ENCODE measurements at places on chromosomes 11 and 22.
A peak's percentile ranks its signal among the peaks of the same experiment; 100 is the strongest.

DNA sequence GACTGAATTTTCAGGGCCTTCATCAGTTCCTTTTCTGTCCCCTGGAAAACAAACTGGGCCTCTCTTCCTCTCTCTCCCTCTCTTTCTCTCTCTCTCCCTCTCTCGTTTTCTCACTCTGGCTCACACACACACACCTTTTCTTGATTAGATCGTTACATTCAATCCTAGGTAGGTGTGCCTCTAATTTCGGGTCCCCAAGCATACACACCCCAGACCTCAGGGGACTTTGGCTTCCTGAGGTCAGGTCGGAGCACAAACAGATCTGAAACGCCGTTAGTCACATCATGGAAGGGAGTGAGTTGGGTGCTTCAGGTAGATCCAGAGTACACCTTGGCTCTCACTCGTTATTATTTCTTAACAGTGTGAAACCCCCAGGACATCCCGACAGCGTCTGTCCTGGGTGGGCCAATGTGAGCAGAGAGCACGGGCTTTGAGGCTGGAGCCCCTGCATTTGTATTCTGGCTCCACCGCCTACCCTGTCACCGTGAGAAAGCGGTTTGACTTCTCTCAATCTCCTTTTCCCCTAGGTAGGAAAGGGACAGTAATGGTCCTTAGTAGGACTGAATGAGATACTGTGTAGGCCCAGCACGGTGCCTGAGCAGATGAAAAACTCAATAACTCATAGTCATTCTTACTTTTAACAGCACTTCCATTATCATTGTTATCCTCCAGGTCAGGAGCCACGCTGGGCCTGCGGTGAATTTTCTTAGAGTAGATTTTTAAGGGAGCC is 37.3 kb upstream of the POU2AF1 start:
- DNase-seq: no peak

DNA sequence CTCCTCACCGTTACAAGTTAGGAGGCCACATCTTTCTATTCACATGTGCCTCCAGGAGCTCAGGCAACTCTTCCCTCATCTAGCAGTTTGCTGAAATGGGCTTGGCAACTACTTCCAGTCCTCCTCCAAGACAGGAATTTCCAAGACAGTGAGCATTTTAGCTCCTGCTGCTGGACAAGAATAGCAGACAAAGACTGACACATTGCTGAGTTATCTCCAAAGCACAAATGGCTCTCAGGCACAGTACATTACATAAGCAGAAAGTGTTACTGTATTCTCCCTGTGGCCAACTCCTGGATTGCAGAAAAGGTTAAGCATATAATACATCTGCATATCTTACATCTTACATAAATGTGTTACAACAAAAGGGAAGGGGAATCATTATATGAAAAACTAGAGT is 83.2 kb upstream of the POU2AF2 start:
- DNase-seq: peak; percentile 6

GRCh38 chr11:62930666-62931065 is 9.5 kb upstream of the CHRM1 start:
- DNase-seq: no peak

GRCh38 chr11:124577716-124578427 is 8.1 kb downstream of the OR8A1 start:
- no peak for DNase-seq

GRCh38 chr11:76152086-76152681 is 54.1 kb downstream of the WNT11 start:
- peak; percentile 89 for DNase-seq

DNA sequence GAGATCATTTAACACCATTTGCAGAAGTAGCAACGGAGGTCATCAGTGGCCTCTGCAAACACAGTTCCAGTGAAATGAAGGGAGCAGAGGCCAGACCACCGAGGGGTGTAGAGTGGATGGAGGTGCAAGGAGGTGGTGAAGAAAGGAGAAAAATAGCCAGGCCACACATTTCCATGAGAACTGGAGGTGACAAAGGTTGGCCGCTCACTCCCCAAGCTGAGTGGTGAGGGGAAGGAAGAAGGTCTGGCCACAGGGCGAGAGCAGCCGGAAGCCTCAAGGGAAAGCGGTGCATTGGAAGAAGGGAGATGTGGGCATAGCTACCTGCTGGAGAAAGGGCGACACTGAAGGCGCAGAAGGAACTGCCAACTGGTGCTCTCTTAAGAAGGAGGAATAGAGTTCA is 20.1 kb upstream of the TMPRSS4 start:
- no peak for DNase-seq

DNA sequence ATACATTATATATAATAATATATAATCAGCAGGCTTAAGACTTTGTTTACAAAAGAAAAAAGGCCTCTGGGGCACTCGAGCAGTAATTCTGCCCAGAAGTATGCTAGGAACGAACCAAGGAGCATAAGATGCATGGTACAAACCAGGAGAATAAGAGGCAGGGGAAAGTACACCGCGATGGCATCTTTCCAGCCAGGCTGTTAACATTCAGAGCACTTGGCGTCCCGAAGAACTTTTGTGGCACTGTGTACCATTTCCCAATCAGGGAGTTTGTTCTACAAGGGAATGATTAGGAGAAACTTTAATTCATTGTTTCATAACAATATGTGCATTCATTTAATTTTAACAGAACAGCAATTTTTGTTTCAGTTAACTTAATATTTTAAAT is 125.1 kb downstream of the WT1 start:
- no peak for DNase-seq

- no peak for DNase-seq
These were observed 20.7 kb downstream of the TNKS1BP1 start for GRCh38 chr11:57303990-57304579.

DNA sequence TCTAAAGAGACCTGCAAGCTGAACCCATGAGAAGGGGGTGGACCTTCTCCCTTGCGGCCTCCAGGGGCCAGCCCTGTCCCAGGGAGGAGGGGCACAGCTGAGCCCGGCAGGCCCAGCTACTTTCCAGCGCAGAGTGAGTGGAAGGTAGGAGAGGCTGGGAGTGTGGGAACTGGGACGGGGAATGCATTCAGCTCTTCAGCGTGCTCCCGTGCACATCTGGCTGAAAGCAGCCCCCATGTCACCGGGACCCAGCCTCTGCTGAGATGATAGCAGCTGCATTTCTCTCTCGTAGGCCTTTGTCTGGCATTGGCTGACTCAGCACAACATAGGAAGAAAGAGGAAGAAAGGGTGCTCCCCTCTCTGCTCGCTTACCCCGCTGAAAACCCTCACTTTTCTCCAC is 951.5 kb downstream of the TBC1D22A start:
- DNase-seq: no peak

- no peak for DNase-seq
These were observed 7.0 kb downstream of the ROBO3 start for GRCh38 chr11:124872280-124872679.

- DNase-seq: no peak
These were observed 86.5 kb downstream of the WNT11 start for GRCh38 chr11:76119779-76120178.

GRCh38 chr11:69926376-69927050 is 107.3 kb upstream of the FGF3 start:
- no peak for DNase-seq

All from AG08396 (cell line).